ENCODE measurements at places on chromosomes 5 and 9. TPM values are rescaled to one million over a fixed set of nuclear protein-coding genes. Genes with fewer than 3 reads are reported as not detected.

Gene SPATA31A6
- polyA plus RNA-seq: not detected

Gene ESM1
- 0.61 TPM for polyA plus RNA-seq

Gene C1QTNF2
- polyA plus RNA-seq: 0.61 TPM

Gene SREK1IP1
- 28.4 TPM for polyA plus RNA-seq

Gene TEK
- polyA plus RNA-seq: 0.92 TPM

Gene ELOVL7
- 0.31 TPM for polyA plus RNA-seq

Gene CMYA5
- polyA plus RNA-seq: 1.0 TPM

Gene NREP
- 8.1 TPM for polyA plus RNA-seq

Gene ELAVL2
- not detected for polyA plus RNA-seq

Gene DDX4
- polyA plus RNA-seq: not detected

Gene GCNT1
- 5.4 TPM for polyA plus RNA-seq

Gene ITGA1
- polyA plus RNA-seq: 2.7 TPM

Gene ATOX1
- polyA plus RNA-seq: 177 TPM

Gene DIMT1
- polyA plus RNA-seq: 13.8 TPM

Gene RASGRF2
- polyA plus RNA-seq: 1.3 TPM
